ENCODE measurements at places on chromosomes 2 and 18.

DNA sequence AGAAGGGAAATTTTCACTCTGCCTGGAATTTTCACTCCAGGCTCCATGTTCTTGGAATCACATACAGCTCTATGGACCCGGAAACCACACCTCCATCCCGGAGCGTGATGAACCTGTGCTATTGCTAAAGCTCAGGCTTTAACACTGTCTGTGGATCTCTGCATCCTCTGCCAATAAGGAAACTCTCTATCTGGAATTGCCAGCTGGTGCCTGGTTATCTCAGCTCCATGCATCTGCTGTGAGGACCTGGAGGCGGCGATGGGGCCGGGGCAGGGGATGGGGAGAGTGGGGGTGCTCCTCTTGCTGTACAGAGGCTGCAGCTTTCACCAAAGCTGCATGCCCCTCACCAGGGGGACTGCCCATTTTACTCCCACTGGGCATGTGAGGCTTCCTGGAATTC, 754.0 kb upstream of the SOX11 start:
- H3K27ac ChIP-seq: no peak overlapping the region
- no peaks in the 10 kb centered on the region for H3K4me1 ChIP-seq
- H3K27me3 ChIP-seq: no peaks in the 10 kb centered on the region
- no peak overlapping the region for H3K4me3 ChIP-seq
- no peaks in the 10 kb centered on the region for H3K36me3 ChIP-seq
- DNase-seq: no peak

DNA sequence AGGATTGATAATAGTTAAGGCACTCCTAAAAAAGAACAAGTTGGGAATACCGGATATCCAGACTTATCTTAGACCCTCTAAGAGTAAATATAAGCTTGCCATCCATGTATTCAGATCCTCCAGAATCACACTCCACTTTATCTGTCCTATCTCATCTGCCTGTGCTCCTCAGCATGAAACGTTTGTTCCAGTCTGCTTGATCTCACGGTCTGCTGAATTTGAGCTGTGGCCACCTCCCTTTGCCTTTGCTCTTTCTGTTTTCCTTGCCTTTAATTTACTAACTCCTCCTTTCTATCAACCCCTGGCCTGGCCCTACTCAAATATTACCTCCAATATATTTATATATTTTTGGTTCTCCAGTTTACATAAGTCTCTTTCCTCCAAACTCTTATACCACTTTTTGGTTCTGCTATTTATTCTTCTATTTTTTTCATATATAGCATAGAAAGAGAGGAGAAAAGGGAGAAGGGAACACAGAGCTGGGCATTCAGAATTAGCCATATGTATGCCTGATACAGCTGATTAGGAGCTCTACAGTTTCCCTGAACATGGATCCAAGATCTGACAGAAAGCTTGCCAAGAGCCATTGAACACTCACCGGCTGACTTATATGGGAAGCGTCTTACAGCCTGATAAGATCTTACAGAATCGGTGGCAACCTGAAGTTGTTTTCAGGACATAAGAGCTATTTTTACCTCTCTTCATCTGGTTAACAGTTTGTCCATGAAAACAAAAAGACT, 21.8 kb upstream of the DNAJC27 start:
- no peak overlapping the region for H3K4me3 ChIP-seq
- DNase-seq: no peak

DNA sequence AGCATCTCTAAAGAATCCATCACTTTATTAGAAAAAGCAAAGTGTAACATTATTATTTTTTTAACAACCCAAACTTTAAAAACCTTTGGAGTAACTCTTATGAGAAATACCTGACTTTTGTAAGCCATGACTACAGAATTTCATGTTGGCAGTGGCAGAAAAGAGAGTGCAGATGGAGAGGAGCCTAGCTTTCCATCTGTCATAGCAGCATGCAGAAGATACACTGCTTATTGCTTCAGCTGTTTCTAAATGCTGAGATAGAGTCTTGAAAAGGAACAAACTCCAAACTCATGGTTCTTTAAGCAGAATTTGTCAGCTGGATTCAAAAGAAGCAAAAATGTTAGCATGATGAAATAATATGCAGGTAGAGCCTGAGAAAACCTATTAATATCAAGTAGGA, 1130.3 kb downstream of the DPP10 start:
- H3K4me3 ChIP-seq: no peak overlapping the region
- no peaks in the 10 kb centered on the region for H3K27me3 ChIP-seq
- DNase-seq: no peak

- no peaks in the 10 kb centered on the region for H3K27me3 ChIP-seq
- no peaks in the 10 kb centered on the region for H3K4me1 ChIP-seq
- no peak overlapping the region for H3K4me3 ChIP-seq
Observed at GRCh38 chr2:96903815-96904214, 33.9 kb upstream of the SEMA4C start.

- H3K4me3 ChIP-seq: no peak overlapping the region
- H3K27me3 ChIP-seq: peaks cover 5% of the 10 kb centered on the region
- H3K4me1 ChIP-seq: no peaks in the 10 kb centered on the region
- no peak for DNase-seq
- H3K27ac ChIP-seq: no peak overlapping the region
Observed at GRCh38 chr2:13583609-13584008, 866.9 kb downstream of the TRIB2 start.

- H3K36me3 ChIP-seq: peaks cover 92% of the 10 kb centered on the region
- H3K4me3 ChIP-seq: no peak overlapping the region
- no peak overlapping the region for H3K27ac ChIP-seq
Observed at GRCh38 chr2:233273120-233273519, 21.6 kb downstream of the ATG16L1 start.

DNA sequence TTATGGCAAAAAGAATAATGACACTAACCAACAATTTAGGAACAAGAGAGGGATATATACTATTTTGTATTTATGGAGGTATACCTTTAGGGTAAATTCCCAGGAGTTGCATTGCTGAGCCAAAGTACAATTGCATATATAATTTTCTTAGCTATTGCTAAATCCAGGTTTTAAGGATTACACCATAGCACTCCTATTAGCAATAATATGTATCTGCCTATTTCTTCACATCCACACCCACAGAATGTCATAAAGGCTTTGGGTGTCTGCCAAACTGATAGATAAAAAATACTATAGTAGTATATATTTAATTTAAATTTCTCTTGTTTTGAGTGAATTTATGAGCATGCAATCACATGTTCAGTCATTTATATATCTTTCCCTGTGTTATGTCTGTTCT, 11.5 kb upstream of the SERPINB13 start:
- H3K4me3 ChIP-seq: no peak overlapping the region
- H3K4me1 ChIP-seq: peaks cover 30% of the 10 kb centered on the region
- no peak overlapping the region for H3K27ac ChIP-seq
- DNase-seq: peak; percentile 53
- H3K27me3 ChIP-seq: no peaks in the 10 kb centered on the region
- no peaks in the 10 kb centered on the region for H3K36me3 ChIP-seq

DNA sequence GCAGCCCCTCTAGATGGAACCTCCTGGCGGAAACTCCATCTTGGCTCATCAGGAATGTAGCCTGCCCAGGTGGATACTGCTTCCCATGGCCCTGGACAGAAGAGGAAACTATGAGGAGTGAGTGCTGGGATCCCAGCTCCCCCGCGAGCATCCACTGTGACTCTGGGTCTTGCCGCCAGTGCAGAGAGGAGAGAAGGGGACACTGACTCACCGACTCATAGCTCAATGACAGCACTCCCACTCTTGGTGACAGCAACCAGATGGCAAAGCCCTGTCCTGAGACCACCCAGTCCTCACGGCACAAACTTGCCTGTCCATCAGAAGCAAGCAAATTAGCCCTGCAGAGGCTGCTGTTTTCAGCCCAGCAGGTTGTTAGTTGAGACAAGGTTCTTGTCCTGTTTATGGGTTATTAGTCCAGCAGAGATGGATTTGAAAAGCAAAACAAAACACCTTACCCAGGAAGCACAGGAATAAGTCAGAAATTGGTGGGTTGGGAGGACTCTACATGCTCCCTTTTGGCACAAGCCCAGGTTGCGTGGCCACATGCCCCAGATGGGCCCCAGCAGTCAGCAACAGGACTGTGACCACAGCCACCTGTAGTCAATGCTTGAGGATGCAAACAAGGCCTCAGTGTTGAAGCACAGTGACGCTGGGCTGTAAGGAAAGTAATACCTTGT, 111.5 kb upstream of the GLI2 start:
- no peak overlapping the region for H3K4me3 ChIP-seq
- H3K4me1 ChIP-seq: no peaks in the 10 kb centered on the region
- H3K27ac ChIP-seq: no peak overlapping the region
- no peak for DNase-seq
- no peaks in the 10 kb centered on the region for H3K36me3 ChIP-seq
- H3K27me3 ChIP-seq: no peaks in the 10 kb centered on the region

DNA sequence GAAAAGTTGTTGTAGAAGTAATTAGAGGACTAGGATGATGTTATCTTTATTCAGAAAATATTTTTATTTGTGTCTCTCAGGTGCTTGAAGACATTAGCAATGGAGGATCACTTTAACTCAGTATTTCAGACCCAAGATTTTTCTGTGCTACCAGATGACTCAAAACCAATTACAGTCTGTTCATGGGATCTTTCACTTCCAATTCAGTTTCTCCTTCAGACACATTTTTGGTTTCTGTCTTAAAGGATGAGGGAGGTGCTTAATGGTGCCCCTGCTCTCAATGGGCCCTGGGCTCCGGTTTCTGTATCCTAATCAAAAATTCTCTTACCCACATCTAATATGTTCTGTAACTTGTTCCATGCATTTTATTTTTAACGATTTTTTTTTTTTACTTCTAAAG, 53.7 kb upstream of the HDAC4 start:
- no peaks in the 10 kb centered on the region for H3K36me3 ChIP-seq
- H3K27me3 ChIP-seq: peaks cover 4% of the 10 kb centered on the region
- no peak overlapping the region for H3K4me3 ChIP-seq
- DNase-seq: no peak

DNA sequence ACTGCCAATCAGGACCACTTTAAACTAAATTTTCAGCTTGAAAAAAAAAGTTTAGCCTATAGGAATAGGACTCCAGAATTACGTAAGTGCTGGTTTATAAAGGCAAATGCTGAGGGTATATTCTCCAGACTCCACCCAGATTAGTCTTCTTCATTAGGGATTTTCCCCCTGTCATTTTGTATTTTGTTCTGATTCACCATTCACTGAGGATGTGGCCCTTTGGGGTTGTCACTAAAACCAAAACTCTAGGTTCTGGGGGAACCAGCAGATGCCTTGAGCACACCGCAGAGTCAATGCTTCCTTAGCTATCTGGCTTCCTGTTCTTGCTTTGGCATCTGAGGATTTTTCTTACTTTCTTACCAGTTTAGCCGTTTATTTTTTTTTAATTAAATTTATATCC, 10.5 kb downstream of the SCYGR4 start:
- DNase-seq: no peak
- no peaks in the 10 kb centered on the region for H3K36me3 ChIP-seq
- H3K4me3 ChIP-seq: no peak overlapping the region
- no peak overlapping the region for H3K27ac ChIP-seq

Measured in A673 (cell line).